ENCODE measurements at places on chromosomes 3 and 15. TPM values are rescaled to one million over a fixed set of nuclear protein-coding genes. Genes with fewer than 3 reads are reported as not detected.
A peak's percentile ranks its signal among the peaks of the same experiment; 100 is the strongest.

- peaks cover 15% of the 10 kb centered on the region for H3K36me3 ChIP-seq
- DNase-seq: peak; percentile 57
- peak overlapping the region; percentile 94 for H3K4me3 ChIP-seq
- H3K27ac ChIP-seq: peak overlapping the region; percentile 99
- no peaks in the 10 kb centered on the region for H3K27me3 ChIP-seq
Measured at GRCh38 chr3:143002083-143002712, 828 bp downstream of the U2SURP start.

- H3K4me1 ChIP-seq: no peaks in the 10 kb centered on the region
- no peak overlapping the region for H3K4me3 ChIP-seq
- peaks cover 32% of the 10 kb centered on the region for H3K36me3 ChIP-seq
Measured at GRCh38 chr3:137134431-137134830, 176.6 kb downstream of the IL20RB start.

GRCh38 chr3:160126761-160127160 is 98.5 kb upstream of the C3orf80 start:
- no peaks in the 10 kb centered on the region for H3K27me3 ChIP-seq
- no peak overlapping the region for H3K27ac ChIP-seq
- H3K4me3 ChIP-seq: no peak overlapping the region

GRCh38 chr15:64912379-64913325 is 950 bp downstream of the ANKDD1A start:
- no peaks in the 10 kb centered on the region for H3K36me3 ChIP-seq
- peak overlapping the region; percentile 70 for H3K4me3 ChIP-seq
- no peaks in the 10 kb centered on the region for H3K4me1 ChIP-seq

DNA sequence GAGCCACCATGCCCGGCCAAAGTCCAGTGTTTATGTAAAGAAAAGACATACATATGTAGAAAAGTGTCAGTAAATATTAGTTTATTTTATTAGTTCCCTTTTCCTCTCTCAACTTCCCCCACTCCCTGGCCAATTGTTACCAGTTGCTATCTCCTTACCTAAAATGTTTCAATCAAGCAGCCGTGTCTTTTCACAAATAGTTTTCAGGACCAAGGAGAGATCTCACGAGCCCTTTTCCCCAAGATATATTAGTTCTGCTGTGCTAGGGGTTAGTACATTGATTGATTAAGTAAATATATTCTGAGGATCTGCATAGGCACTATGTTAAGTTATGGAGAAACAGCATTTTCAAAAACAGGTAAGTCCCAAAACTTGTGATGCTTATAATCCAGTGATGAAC is 87.4 kb downstream of the ZIC4 start:
- H3K27ac ChIP-seq: no peak overlapping the region
- no peaks in the 10 kb centered on the region for H3K4me1 ChIP-seq

DNA sequence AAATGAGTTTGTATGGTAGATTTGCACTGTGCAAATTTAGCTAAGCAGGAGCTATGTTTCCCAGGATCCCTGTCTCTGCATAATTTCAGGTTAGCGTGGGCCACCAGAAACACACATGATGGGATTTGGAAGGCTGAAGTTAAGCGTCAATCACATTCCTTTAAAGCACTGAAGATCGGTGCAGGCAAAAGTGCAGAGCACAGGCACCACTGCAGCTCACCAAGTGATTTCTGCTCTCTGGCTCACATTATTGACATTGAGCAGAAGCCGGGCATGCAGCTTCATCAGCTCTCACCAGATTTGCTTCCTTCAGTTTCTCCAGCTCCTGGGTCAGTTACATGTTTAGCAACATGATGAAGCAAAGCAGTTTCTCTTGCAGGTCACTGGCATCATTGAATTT is 256.4 kb upstream of the TGFBR2 start:
- H3K27me3 ChIP-seq: no peaks in the 10 kb centered on the region
- DNase-seq: no peak
- no peak overlapping the region for H3K4me3 ChIP-seq
- H3K36me3 ChIP-seq: no peaks in the 10 kb centered on the region

GRCh38 chr3:172287937-172288477 is 160.2 kb downstream of the GHSR start:
- no peak overlapping the region for H3K27ac ChIP-seq
- peaks cover 59% of the 10 kb centered on the region for H3K36me3 ChIP-seq
- peaks cover 22% of the 10 kb centered on the region for H3K4me1 ChIP-seq
- no peak overlapping the region for H3K4me3 ChIP-seq

Gene PCSK6
- 29.8 TPM for total RNA-seq

Gene RASL12
- total RNA-seq: not detected
